Motor neuron (in vitro differentiated cells): ENCODE measurements at places on chromosomes 3 and 15. TPM values are rescaled to one million over a fixed set of nuclear protein-coding genes. Genes with fewer than 3 reads are reported as not detected.

DNA sequence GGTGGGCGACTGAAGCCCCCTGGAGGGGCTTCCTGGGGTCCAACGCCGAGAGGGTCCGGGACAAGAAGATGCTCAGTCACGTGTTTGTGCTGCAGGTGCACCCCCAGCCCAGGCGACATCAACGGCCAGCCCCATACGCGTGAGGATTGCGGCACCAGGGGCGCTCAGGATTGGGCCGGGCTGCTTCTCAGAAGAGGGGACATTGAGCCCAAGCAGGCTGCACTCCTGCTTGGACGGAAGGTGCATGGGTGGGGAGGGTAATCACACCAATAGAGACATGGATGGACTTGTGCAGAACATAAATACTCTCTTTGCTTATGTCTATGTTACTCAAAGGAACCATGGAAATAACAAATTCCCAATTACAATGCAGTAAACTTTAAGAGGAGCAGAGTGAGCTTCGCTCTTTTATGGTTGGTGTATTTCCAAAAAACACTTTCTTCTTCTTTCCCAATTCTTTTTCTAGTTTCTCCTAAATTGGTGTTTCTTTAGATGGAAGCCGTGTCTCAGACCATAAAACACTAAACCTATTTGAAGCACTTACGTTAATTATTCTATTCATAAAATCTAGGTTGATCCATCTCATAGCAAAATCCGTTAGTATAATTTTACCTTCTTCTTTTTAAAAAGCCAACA, 182.7 kb downstream of the GOLGA6L6 start:
- ATAC-seq, result no peak

The C3orf22 gene
- total RNA-seq, result 0.21 TPM in 1 of 2 replicates, not detected in the other

DNA sequence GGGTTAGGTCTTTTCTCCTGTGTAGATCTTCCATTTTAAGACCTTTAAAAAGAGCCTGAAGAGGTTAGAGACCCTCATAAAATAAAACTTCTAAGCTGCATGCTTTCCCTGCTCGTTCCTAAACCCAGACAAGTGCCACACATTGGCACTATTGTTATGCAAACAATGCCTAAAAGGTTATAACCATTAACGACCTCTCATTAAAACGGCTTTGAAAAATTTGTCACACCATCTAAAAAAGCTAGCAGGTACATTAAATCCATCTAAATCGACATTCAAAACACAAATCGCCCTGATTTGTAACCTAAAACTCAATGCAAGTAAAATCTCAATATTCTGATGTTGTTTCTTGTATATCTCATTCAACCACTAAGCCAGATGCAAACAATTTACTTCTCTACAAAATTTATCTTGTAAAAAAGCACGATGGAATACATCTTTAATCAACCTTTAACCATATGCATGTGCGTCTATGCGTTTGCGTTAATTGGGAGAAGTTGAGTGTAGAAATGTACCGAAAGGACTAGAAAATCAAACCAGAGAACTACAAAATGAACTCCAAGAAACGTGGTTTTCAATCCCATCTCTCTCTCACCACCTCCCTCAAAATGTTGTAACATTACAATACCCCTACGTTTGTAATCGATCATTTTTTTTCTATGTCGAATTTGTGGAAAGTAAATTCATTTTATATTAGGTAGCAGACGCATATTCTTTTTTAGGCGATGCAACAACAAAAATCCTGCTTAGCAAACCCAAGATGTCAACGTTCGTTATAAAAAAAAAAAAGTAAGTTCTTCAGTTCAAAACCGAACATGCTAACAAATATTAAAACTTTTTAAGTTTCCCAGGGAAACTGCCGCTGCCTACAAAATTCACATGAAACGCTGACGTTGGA, 1.2 kb downstream of the ALDH1A2 start:
- ATAC-seq, result no peak

- no peak for ATAC-seq
These were observed 22.5 kb downstream of the RIOX2 start for GRCh38 chr3:97949743-97950142.

GRCh38 chr3:126102530-126102951, 18.6 kb upstream of the SLC41A3 start:
- no peak for ATAC-seq
